Upper lobe of right lung (tissue), 1 donor: ENCODE measurements at places on chromosomes 3 and 15. TPM values are rescaled to one million over a fixed set of nuclear protein-coding genes. Genes with fewer than 3 reads are reported as not detected.

The UROC1 gene
- total RNA-seq, result not detected

The GPR27 gene
- 3.7 TPM for total RNA-seq

The FAM174B gene
- total RNA-seq, result 62.9 TPM

The ZNF717 gene
- 11.0 TPM for total RNA-seq

The B3GNT5 gene
- total RNA-seq, result 31.0 TPM

The DNAJA4 gene
- total RNA-seq, result 17.9 TPM

The WDR53 gene
- total RNA-seq, result 13.8 TPM

The POLQ gene
- 0.55 TPM for total RNA-seq

The OR5H14 gene
- not detected for total RNA-seq

The MNS1 gene
- 0.58 TPM for total RNA-seq
